ENCODE measurements at places on chromosomes 3 and 15.

DNA sequence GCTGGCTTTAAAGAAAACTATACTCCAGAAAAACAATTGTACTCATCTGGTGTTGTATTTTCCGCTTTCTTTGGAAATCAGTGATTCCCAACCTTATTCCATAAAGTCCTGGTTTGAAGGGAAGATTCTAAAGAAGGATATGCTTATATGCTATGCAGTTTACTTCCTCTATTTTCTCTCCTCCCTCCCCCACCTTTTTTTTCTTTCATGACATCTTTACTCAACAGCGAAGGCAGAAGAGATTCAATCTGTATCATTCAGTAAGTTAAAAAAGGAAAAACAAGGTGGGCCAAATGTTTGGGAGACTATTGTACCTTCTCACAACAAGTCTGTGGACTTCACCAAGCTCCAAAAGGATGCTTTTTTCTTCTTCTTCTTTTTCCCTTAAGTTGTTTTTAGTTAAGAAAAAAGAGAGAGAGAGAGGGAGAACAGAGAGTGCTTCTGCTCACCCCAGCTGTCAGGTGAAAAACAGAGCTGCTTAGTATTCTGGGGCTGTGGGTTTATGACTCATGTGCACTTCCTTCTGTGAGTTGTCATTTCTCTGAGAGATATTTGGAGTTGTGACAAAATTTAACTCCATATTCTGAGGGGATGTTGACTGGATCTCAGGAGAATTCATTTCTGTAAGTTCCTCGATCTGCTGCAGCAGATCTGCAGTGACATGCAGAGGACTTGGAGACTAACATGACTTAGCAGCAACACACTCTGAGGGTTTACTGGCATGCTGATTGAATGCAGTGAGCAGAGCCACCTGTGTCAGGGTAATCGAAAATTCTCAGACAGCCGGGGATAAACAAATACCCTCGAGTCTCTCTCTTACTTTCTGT, 70.7 kb downstream of the SSR3 start:
- no peak for DNase-seq

GRCh38 chr15:26083896-26084295, 220.8 kb upstream of the ATP10A start:
- DNase-seq = no peak

- no peak for DNase-seq
These were observed 522.8 kb downstream of the NLGN1 start for GRCh38 chr3:173920386-173920785.

GRCh38 chr3:184585545-184585944, 24.0 kb downstream of the EPHB3 start:
- no peak for DNase-seq

DNA sequence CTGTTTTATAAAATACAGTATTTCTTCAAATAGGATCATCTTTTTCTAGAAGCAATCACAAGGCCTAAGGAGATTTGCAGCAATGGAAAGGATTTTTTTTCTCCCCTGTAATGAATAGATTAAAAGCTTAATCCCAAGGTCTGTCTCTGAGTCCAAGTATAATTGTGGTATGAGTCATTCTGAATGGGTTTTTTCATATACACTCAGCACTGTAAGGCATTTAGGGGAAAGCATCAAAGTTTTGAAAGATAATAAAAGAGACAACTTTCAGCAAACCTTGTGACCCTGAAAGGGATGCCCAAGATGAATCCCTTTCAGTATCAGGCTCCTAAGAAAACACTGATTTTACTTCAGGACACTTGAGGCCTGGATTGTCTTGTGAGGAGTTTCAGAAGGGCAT, 23.3 kb upstream of the LARS2 start:
- DNase-seq = no peak

All from neuronal stem cell (in vitro differentiated cells).